Right hindlimb (tissue), 1 donor: ENCODE measurements at places on chromosomes 1 and 21.

- no peak for DNase-seq
Measured at GRCh38 chr1:1752190-1752589, 26.1 kb downstream of the NADK start.

DNA sequence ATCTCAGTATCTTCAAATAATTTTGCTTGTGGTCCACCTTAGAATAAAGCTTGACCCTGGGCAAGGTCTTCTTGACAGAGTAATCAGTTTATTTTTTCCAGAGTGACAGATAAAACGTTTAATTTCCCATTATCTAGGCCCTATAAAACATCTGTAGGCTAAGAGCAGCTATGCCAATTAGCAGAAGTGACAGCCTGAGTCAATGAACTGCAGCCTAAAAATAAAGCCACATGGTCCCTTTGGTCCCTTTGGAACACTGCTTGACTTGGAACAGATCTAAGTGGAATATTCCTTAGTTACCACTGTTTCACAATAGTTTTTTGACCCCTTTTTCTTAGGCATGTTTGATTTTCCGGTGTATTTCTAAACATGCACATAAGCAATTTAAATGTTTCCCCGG lies 6.3 kb upstream of the RGS13 start:
- DNase-seq, result no peak

- DNase-seq, result no peak
Measured at GRCh38 chr1:229017091-229017490, 253.8 kb upstream of the RAB4A start.

- no peak for DNase-seq
Measured at GRCh38 chr1:178307264-178307663, 189.5 kb downstream of the CLEC20A start.

DNA sequence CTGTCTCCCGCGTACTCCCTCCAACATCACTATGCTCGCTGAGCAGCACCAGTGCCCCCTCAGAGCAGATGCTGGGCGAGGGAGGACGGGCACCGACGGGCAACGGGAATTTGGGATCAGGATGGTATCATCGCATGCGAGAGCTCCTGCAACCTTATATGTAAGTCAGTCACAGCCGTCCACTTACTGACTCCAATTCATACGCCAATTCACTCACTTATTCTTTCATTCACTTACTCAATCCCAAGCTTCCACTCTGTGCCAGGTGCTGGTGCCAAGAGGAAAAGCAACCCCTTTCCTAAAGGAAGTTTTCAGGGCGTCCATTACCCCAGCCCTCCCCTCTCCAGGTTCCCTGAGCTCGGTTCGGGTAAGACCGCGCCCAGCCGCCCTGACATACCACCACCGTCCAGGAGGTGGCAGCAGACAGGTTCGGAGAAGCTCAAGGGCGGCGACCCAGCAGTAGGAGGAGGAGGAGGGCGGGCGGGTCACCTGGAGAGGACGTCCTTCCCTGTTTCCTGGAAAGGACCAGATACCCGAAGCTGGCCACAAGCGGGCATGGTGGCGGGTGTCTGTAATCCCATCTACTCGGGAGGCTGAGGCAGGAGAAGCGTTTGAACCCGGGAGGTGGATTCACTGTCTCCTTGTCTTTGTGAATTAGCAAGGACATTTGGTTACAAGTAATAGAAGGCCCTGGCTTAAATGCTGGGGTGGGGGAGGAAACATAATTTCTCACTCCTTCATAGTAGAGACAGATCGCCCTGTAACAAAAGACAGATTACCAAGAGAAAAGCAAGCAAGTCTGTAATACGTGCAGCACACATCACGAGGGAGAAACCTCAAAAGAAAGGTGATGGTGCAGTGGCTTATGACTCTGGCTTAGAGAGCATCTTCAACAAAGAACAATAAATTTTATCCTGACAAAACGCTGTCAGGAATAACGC lies 7.6 kb upstream of the IL22RA1 start:
- peak; percentile 88 for DNase-seq

DNA sequence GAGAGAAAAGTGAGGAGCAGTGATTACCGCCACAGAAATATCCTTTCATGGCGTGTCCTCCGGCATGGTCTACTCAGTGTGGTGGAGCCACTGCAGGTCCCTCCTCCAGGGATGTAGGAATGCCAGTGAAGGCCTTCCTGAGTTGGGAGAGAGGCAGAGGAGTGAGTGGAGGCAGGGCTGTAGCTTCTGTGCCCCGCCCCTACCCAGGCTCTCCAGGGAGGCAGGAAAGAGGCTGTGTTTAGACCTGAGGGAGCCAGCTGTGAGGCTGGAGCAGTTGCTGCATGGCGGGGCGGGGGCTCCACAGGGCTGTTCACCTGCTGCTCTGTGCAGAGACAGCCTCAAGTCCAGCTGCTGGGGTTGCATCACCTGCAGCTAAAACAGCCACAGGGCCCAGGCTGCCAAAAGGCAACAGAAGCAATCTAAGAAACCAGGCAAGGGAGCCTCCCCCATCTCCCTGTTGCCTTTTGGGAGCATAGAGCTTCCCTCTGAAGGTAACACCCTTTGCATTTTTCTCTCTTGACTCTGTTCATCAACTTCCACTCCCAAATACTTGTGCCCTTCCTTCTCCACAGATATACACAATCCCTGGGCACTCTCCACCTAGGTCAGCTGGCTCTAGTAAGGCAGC lies 801 bp upstream of the ANXA9 start:
- no peak for DNase-seq

- DNase-seq, result no peak
Measured at GRCh38 chr1:23515905-23516304, 15.1 kb downstream of the E2F2 start.

- DNase-seq, result no peak
Measured at GRCh38 chr1:98737835-98738234, 76.3 kb downstream of the SNX7 start.

- no peak for DNase-seq
Measured at GRCh38 chr1:67312615-67313014, 4.9 kb downstream of the IL12RB2 start.

DNA sequence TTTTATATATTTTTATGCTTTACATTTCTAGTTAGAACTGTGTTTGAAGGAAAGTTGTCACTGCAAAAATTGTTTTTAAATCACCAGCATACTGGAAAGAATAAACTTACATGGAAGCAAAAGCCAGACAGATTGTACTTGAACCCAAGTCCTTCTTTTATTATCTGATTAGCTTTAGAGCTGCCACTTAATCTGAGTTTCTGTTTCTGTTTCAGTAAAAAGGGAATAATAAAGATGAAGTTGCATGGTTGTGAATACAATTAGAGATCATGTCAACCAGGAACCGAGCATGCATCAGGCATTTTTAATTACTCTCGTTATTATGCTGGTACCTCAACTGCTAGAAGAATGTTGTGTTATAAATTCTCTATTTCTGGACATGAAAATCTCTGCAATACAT lies 76.9 kb upstream of the EXO1 start:
- no peak for DNase-seq

DNA sequence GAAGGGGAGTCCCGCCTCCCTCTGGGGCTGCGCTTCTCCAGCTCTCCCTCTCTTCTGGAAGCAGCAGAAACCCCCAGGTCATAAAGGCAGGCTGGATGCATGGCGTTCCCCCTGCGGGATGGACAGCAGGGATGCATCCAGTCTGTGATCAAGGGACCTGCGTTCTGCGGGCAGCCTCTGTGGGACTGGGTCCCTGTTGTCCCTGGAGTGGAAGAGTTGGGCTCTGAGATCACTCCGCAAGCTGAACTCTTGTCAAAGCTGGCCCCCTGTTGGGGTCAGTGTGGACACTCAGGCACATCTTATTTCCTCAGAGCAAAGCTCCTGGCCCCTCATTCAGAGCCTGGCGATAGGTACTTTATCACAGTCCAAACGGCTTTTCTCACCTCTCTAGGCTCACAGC lies 341.2 kb downstream of the PTPRU start:
- no peak for DNase-seq

DNA sequence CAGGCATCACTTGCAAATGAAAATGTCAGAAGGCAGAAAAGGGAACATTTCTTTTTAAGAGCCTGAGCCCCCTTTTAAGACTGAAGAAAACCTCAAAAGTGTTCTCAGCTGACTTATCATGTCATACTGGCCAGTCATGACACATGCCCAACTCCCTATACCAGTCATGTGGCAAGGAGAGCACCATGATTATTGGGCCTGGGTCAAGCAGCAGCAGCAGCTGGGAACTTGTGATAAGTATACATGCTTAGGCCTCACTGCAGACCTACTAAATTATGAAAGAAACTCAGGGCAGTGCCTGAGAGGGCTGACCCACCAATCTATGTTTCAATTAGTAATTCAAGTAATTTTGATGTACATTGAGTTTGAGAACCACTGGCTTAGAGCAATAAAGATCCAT lies 8.6 kb downstream of the RO60 start:
- no peak for DNase-seq

GRCh38 chr1:20480951-20481617 lies 4.9 kb downstream of the CAMK2N1 start:
- no peak for DNase-seq

- no peak for DNase-seq
Measured at GRCh38 chr1:41862384-41863221, 56.1 kb downstream of the HIVEP3 start.

DNA sequence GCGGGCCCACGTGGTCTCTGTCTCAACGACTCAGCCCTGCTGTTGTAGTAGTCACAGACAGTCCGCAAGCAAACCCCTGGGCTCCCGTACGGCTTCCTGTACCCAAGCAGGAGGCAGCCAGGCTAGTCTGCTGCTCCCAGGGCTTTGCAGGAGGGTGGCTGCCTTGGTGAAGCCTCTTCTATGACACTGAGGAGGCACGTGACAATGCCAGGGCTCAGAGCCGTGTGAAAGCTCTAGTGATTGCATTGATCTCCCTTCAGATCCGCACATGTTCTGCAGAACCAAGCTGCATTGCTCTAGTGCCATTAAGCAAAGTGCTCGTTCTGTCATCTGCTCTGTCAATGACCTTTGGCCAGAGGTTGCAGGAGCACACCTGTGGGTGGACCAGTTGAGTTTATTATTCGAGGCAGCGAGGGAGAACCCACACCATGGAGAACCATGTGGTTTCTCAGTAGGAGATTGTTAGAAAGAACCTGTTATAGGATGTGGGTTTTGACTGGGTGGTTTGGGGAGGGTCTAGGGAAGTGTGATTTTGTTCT lies 18.0 kb downstream of the UMODL1 start:
- no peak for DNase-seq

DNA sequence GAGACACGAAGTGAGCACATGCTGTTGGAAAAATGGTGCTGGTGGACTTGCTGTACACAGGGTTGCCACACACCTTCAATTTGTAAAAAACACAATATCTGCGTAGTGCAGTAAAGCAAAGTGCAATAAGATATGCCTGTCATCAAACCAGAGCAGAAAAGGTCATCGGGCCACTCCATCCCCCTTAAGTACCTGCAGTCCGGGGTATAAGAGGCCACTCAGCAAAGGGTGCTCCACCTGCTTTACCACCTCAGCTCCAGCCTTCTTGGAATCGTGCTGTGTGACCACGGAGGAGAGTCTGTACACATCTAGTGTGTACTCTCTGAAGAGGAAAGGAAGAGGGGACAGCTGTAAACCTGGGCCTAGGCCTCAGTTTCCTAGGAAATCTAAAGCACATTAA lies 10.9 kb downstream of the YARS1 start:
- DNase-seq, result no peak

- no peak for DNase-seq
Measured at GRCh38 chr1:194289569-194290266, 1103.3 kb upstream of the B3GALT2 start.

DNA sequence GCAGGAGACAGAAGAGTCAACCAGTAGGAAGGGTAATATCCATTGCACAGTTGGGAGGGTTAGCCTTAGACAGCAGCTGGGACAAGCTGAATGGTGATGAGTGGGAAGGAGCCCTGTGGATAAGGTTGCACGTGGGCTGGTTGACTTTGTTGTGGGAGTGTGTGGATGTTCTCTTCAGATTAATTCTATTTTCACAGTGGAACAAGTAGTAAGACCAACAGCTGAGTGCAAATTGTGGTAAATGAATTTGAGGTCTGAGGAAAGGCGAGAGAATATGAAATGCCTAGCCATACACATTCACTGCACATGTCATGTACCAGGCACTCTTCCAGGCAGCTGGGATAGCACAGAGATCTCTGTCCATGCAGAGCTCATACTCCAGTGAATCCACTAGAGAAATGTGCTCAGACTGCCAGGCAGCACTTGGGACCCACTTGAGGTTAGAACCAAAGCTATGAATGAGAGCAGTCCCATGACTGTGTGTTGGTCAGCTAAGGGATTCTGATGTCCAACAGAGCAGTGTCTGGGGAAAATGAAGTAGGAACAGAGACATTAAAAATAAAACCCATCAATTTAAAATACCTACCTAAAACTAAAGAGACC lies 25.2 kb upstream of the VTCN1 start:
- DNase-seq, result no peak

- no peak for DNase-seq
Measured at GRCh38 chr1:74937176-74937575, 197.0 kb upstream of the LHX8 start.

DNA sequence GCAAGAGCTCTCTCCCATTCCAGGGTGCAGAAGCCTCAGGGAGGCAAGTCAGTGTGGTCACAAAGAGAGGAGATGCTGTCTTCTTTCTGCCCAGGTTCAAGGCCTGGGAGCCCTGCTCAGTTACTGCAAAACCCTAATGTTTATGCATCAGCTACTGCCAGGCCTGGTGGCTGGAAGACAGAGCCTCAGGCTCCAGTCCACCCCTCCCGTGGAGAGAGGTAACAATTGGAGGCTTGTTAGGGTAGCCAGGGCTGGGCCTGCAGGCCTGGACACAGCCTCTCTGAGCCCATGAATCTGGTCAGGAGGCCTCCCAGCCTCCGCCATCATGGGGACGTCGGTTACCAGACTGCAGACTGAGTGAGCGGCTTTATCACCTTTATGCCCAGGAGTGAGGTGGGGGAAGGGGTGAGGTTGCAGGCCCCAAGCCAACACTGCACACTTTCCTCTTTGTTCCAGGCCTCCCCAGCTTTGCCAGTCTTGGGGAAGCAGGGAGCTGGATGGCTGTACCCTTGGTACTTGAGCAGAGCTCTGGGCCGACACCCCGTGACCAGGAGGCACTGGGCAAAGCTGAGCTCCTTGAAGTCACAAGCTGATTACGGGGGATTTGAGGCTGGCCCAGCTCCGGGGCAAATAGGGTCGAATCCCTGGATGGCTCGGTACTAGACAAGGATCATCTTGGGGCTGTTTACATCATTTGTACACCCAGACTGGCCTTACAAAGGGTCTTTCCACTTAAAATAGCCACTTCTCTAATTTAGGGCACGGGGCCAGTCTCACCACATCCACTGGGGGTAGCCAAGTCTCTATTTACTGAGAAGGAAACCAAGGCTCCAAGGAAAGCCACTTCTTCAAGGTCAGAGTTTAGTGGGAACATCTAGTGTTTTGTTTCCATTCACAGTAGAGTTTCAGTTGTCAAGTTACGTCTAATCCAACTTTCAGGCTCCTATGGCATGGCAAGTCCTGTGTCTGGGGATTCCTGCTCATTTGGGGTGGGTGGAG lies 5.2 kb downstream of the SLC2A1 start:
- peak; percentile 21 for DNase-seq
